ENCODE measurements at places on chromosomes 5 and 9. TPM values are rescaled to one million over a fixed set of nuclear protein-coding genes. Genes with fewer than 3 reads are reported as not detected.

The IFNA13 gene
- not detected for total RNA-seq

The SPINK7 gene
- not detected for total RNA-seq

The BTNL8 gene
- total RNA-seq = not detected

The IFNK gene
- total RNA-seq = not detected

The PLAC8L1 gene
- total RNA-seq = not detected

The PCDHA13 gene
- total RNA-seq = not detected

The SPATA31A3 gene
- total RNA-seq = not detected

The SRD5A1 gene
- 26.8 TPM for total RNA-seq

The TTC23L gene
- not detected for total RNA-seq

The AKNA gene
- total RNA-seq = 12.9 TPM

The DCP2 gene
- 23.0 TPM for total RNA-seq

The CHSY3 gene
- 15.6 TPM for total RNA-seq

The SMIM32 gene
- total RNA-seq = not detected

The MEIKIN gene
- not detected for total RNA-seq

The TMEM203 gene
- total RNA-seq = 28.9 TPM

The GPRIN1 gene
- 11.9 TPM for total RNA-seq

The PCDHGC3 gene
- 81.9 TPM for total RNA-seq

The ADAMTS2 gene
- 8.1 TPM for total RNA-seq

The GABRA1 gene
- not detected for total RNA-seq

The SLC27A4 gene
- 20.8 TPM for total RNA-seq

The CORO2A gene
- 0.44 TPM for total RNA-seq

The HNRNPA0 gene
- total RNA-seq = 16.2 TPM

Data from placental pericyte (primary cell).